ENCODE measurements at places on chromosomes 12 and 14. TPM values are rescaled to one million over a fixed set of nuclear protein-coding genes. Genes with fewer than 3 reads are reported as not detected.

ACTR6 gene
- total RNA-seq = 25.1 TPM

DEPDC4 gene
- 2.1 TPM for total RNA-seq

- DNase-seq = no peak
These were observed 3.7 kb downstream of the ANGEL1 start for GRCh38 chr14:76808990-76809389.

DNA sequence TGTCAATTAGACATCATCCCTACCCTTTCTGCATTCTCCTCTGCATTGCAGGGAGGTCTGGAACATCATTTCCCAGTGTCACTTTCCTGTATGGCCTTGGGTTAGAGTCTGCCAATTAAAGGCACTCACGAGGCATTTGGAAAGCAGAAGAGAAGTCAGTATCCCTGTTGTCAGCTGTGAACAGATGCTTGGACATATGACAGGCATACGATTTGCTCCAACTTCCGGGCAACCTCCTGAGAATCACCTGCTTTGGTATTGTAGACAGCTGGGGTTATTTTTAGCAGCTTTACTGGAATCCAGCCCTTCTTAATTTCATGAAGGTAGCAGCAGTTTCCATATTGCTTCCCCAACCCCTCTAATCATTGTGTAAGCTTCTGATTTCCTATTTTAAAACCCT lies 88.7 kb upstream of the DHRS4 start:
- DNase-seq = no peak

DNA sequence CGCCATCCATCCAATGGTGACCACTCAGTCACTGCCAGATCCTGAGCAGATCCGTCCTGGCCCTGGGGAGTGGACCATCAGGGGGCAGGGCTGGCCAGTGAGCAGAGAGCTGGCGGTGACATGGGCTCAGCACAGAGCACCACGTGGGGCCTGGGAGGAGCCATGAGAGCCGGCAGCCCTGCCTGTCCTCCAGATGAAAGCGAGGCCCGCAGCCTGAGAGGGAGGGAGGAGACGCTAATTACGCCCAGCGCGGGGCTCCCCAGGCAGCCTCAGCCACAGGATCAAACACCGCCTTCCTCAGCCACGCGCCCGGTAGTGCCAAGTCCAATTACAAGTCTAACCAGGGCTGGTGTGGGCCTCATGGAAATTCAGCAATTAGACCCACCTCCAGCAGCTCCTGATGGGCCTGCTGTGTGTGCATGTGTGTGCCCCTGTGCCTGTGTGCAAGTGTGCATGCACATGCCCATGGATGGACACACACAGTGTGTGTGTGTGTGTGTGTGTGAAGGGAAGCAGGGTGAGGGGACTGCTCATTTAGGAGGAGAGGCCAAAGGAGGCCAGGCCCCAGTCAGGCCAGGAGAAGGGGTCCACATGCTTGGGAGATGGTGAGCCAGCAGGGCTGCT lies 68.0 kb downstream of the KIF26A start:
- peak; percentile 12 for DNase-seq
